ENCODE measurements at places on chromosomes 3 and 15. TPM values are rescaled to one million over a fixed set of nuclear protein-coding genes. Genes with fewer than 3 reads are reported as not detected.

- no peak for DNase-seq
- H3K4me3 ChIP-seq, result no peak overlapping the region
- H3K4me1 ChIP-seq, result peaks cover 16% of the 10 kb centered on the region
- peaks cover 78% of the 10 kb centered on the region for H3K27me3 ChIP-seq
- H3K27ac ChIP-seq, result no peak overlapping the region
- 0 out of 2 replicates have a peak, but pooled peaks cover 4% of the 10 kb centered on the region for H3K36me3 ChIP-seq
Measured at GRCh38 chr3:54826251-54826691, 101.6 kb downstream of the LRTM1 start.

DNA sequence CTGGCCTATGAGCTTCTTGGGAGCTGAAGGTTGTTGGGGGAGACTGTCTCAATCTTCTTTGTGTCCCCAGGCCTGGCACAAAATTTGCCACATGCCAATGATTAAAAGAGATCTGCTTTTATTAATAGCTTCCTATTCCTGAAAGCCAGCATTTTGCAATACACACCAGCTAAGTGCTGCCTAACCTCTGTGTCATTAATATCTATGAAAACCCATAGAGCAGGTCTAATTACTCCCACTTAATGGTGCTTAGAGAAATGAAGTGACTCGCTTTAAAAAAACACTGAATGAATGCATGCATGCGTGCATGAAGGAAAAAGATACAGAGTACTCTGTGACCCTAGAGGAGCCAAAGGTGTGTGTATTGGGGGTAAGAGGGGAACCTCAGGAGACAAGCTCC is 55.0 kb downstream of the SLC6A1 start:
- no peaks in the 10 kb centered on the region for H3K4me1 ChIP-seq
- no peak overlapping the region for H3K27ac ChIP-seq
- no peak for DNase-seq

- no peak overlapping the region for H3K4me3 ChIP-seq
- H3K27ac ChIP-seq, result no peak overlapping the region
- no peak for DNase-seq
Measured at GRCh38 chr15:77296773-77297337, 123.0 kb downstream of the PEAK1 start.

- H3K4me3 ChIP-seq, result no peak overlapping the region
- H3K27ac ChIP-seq, result no peak overlapping the region
- H3K4me1 ChIP-seq, result no peaks in the 10 kb centered on the region
Measured at GRCh38 chr15:64274341-64274950, 81.5 kb downstream of the CSNK1G1 start.

- no peak for DNase-seq
- H3K4me1 ChIP-seq, result no peaks in the 10 kb centered on the region
- H3K4me3 ChIP-seq, result no peak overlapping the region
- no peak overlapping the region for H3K27ac ChIP-seq
Measured at GRCh38 chr3:124927574-124928045, 6.9 kb downstream of the MUC13 start.

GRCh38 chr3:33229066-33229465 is 10.5 kb upstream of the SUSD5 start:
- H3K4me1 ChIP-seq, result no peaks in the 10 kb centered on the region
- no peak overlapping the region for H3K4me3 ChIP-seq
- no peak overlapping the region for H3K27ac ChIP-seq
- H3K36me3 ChIP-seq, result no peaks in the 10 kb centered on the region

- no peaks in the 10 kb centered on the region for H3K27me3 ChIP-seq
- H3K4me3 ChIP-seq, result no peak overlapping the region
- peaks cover 43% of the 10 kb centered on the region for H3K4me1 ChIP-seq
- H3K27ac ChIP-seq, result peak overlapping the region; percentile 79
Measured at GRCh38 chr3:172258624-172259023, 189.6 kb downstream of the GHSR start.

GRCh38 chr15:42059661-42060476 is 34.5 kb downstream of the PLA2G4D start:
- H3K4me1 ChIP-seq, result peaks cover 6% of the 10 kb centered on the region
- peak; percentile 83 for DNase-seq
- no peaks in the 10 kb centered on the region for H3K27me3 ChIP-seq
- H3K4me3 ChIP-seq, result no peak overlapping the region

DNA sequence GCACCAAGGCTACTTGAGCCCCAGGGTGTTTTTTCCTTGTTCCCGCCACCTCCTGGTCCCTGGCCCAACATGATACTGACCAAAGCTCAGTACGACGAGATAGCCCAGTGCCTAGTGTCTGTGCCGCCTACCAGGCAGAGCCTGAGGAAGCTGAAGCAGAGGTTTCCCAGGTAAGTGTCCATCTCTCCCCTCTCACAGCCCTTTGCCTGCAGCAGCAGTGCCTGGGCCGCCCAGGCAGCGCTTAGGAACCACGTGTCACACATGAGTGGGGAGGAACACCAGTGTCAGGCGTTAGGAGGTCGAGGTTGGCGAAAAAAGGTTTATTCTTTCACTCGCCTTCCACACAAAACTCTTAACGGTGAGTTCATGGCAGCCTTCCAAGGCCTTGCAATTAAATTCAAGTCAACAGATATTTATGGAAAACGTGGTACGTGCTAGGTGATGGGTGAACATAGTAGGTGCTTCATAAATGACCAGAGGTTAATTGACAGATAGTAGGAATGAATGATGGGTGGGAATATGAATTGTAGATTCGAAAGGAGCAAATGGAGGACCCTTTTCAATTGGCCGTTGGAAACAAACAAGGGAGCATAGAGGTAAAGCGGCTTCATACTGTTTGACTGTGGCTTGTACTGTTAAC is 486 bp downstream of the CDIN1 start:
- no peaks in the 10 kb centered on the region for H3K27me3 ChIP-seq
- H3K4me3 ChIP-seq, result peak overlapping the region; percentile 82
- H3K4me1 ChIP-seq, result peaks cover 30% of the 10 kb centered on the region

DNA sequence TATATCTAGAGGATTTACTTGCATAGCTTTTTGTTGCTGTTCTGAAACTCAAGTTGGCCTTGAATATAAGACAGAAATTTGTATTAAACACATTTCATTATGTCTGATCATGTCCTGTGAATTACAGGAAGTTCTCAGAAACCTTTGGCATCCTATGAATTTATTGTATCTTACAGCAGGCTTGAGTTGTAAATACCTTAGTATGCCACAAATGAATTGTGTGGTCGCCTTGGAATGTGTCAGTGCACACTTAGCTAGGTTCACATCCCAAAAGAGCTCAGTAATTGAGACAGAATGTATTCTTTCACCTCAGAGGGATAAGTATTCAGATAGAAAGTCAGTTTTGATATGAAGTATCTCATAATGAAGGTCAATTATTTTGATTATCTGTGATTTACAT is 83.4 kb downstream of the NEK11 start:
- peaks cover 3% of the 10 kb centered on the region for H3K4me1 ChIP-seq
- DNase-seq, result no peak
- no peak overlapping the region for H3K4me3 ChIP-seq
- no peaks in the 10 kb centered on the region for H3K27me3 ChIP-seq

- H3K4me1 ChIP-seq, result 0 out of 2 replicates have a peak, but pooled peaks cover 4% of the 10 kb centered on the region
- DNase-seq, result no peak
- no peak overlapping the region for H3K27ac ChIP-seq
- peaks cover 25% of the 10 kb centered on the region for H3K36me3 ChIP-seq
- H3K4me3 ChIP-seq, result no peak overlapping the region
Measured at GRCh38 chr3:161890147-161890625, 393.6 kb downstream of the OTOL1 start.

- H3K27me3 ChIP-seq, result no peaks in the 10 kb centered on the region
- no peak overlapping the region for H3K4me3 ChIP-seq
- H3K27ac ChIP-seq, result no peak overlapping the region
- peaks cover 2% of the 10 kb centered on the region for H3K4me1 ChIP-seq
- H3K36me3 ChIP-seq, result no peaks in the 10 kb centered on the region
Measured at GRCh38 chr15:87357637-87358313, 898.8 kb downstream of the NTRK3 start.

DNA sequence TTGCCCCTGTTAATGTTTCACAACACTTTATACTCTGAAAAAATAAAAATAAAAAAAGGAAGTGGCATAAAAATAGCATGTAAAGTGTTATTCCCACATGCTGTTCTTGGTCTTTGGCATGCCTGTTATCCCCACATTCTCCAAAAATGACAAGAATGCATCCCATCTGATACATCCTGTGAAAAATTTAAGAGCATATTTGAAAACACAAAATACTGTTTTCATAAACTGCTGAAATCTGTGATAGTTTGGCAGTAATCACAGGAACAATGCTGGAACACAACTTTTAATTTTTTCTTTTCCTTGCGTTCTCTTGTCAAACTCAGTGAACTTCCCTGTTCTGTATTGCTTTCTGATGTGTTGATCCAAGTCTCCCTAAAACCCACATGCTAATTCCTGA is 288.8 kb downstream of the ROBO2 start:
- H3K27me3 ChIP-seq, result no peaks in the 10 kb centered on the region
- no peak overlapping the region for H3K4me3 ChIP-seq
- no peaks in the 10 kb centered on the region for H3K36me3 ChIP-seq
- H3K4me1 ChIP-seq, result peaks cover 5% of the 10 kb centered on the region
- DNase-seq, result no peak
- H3K27ac ChIP-seq, result no peak overlapping the region

GRCh38 chr3:52694528-52695189 is 8.8 kb downstream of the GNL3 start:
- H3K36me3 ChIP-seq, result peaks cover 74% of the 10 kb centered on the region
- no peak for DNase-seq
- H3K27me3 ChIP-seq, result no peaks in the 10 kb centered on the region
- no peak overlapping the region for H3K4me3 ChIP-seq

DNA sequence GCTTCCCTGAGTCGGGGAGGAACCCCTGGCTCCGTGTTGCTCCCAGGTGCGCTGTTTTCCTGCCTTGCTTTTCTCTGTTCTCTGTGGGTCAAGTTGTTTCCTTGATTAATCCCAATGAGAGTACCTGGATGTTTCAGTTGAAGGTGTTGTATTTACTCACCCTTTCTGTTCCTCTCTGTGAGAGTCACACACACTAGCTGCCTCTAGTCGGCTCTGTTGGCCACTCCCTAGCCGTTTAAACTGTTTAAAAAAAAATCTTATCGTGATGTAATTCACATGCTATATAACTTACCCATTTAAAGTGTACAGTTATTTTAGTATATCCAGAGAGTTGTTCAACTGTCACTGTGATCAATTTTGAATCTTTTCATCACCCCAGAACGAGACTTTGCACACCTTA is 74.0 kb downstream of the AKAP13 start:
- no peak for DNase-seq
- H3K4me1 ChIP-seq, result peaks cover 15% of the 10 kb centered on the region
- H3K27ac ChIP-seq, result peak overlapping the region; percentile 18

DNA sequence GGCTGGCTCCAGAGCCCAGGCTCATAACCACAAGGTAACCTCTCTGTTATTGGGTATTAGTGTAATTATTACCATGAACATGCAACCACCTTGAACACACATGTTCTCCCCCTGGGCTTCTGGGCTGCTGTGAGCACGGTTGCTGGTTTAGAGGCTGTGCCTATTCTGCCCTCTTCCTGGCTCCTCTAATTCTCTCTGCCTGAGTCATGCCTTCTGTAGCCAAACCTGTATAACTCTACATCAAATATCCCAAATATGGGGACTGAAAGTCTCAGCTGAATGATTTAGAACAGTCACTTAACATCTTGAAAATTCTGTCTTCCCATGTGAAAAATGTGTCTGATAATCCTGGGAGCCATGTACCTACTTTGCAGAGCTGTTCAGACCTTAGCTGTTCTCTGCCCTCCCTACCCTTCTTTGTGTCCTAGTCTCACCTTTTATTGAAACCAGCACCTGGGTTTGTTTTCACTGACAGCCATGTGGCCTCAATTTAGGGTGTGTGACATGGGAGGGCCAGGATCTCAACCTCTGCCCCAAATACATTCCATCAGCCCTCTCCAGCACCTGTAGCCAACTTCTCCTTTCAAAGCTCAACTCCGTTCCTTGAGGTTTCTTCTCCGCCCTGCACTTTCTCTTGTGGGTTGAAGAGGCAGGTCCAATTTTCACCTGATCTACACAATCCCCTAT is 60.7 kb downstream of the PDZRN3 start:
- no peaks in the 10 kb centered on the region for H3K36me3 ChIP-seq
- no peak for DNase-seq
- peaks cover 36% of the 10 kb centered on the region for H3K27me3 ChIP-seq
- peaks cover 15% of the 10 kb centered on the region for H3K4me1 ChIP-seq

The NECTIN3 gene
- 23.0 TPM for total RNA-seq

The CPNE9 gene
- total RNA-seq, result 6.0 TPM

The TRAT1 gene
- total RNA-seq, result not detected

The CPN2 gene
- total RNA-seq, result 0.09 TPM

The ZDHHC23 gene
- total RNA-seq, result 17.9 TPM

The FILIP1L gene
- 0.11 TPM for total RNA-seq

The MKRN2OS gene
- not detected for total RNA-seq

The PDCD10 gene
- total RNA-seq, result 60.8 TPM

The GP9 gene
- not detected for total RNA-seq

The SLC49A4 gene
- total RNA-seq, result 8.5 TPM
